ENCODE measurements at places on chromosomes 5 and 9. TPM values are rescaled to one million over a fixed set of nuclear protein-coding genes. Genes with fewer than 3 reads are reported as not detected.

SLC6A3 gene
- total RNA-seq = not detected

TAF11L5 gene
- total RNA-seq = not detected

PRELID2 gene
- 20.1 TPM for total RNA-seq

TRIM52 gene
- total RNA-seq = 7.6 TPM

TENT4A gene
- total RNA-seq = 39.8 TPM

FOXD4L6 gene
- 0.54 TPM for total RNA-seq

DTWD2 gene
- total RNA-seq = 5.2 TPM

DNA sequence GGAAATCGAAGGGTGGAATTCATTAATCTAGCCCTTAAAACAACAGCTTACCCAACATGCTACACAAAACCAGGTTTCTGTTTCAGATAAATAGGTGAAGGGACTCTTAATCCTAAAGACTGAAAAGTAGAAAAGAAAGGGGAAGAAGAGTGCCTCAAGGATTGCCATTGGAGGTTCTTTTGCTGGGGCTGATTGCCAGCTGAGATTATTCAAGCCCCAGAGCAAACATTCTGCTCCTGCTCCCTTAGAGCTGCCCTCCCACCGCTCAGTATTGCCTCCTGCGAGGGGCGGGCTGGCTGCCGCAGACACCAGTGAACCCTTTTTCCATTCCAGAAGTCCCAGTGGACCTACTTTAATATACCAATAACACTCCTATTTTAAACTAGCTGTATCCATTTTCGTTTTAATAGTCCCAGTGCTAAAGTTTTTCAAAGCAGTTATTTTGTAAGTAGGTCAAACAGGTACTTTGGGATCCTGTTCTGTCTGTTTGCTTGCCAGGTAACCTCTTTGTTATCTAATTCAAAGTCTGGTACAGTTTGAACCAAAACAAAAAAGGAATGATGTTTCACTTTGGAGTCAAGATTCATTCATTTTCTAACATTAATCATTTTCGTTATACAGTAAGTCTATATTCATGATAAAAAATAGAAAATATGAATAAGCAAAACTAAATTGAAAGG is 38.6 kb downstream of the HMGCS1 start:
- DNase-seq = no peak

DNA sequence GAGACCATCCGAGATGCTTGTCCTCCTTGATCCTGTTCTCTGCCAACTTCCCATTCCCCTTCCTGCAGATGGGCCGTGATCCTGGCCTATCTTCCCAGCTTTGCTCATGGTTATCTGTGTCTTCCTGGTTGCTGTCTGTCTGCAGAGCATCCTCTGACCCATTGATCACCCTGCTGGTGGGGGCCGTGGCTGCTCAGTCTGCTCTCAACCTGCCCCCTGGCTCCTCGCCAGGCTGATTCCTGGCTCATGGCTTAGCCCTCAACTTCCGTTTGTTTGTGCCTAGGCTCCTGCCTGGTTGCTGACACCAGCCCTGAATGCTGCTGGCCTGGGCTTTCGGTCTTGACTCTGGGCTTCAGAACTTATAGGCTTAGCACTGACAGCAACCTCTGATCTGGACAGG is 67.1 kb upstream of the SMIM15 start:
- no peak for DNase-seq

GRCh38 chr5:146653560-146653959 is 137.6 kb upstream of the GPR151 start:
- no peak for DNase-seq

- DNase-seq = no peak
Measured at GRCh38 chr5:53971131-53971530, 339.2 kb downstream of the ARL15 start.

DNA sequence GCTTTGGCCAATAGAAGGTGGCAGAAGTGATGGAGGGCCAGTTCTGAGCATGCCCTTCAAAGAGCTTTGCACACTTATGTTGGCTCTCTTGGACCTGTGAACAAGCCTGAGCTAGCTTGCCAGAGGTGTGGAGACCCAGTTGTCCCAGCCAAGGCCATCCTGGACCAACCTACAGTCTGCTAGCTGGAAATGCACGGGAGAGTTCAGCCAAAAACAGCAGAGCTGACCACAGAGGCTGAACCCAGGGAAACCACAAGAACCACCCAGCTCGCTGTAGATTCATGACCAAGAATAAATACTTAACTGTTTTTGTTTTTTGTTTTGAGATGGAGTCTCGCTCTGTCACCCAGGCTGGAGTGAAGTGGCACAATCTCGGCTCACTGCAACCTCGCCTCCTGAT is 65.4 kb upstream of the HAND1 start:
- no peak for DNase-seq

DNA sequence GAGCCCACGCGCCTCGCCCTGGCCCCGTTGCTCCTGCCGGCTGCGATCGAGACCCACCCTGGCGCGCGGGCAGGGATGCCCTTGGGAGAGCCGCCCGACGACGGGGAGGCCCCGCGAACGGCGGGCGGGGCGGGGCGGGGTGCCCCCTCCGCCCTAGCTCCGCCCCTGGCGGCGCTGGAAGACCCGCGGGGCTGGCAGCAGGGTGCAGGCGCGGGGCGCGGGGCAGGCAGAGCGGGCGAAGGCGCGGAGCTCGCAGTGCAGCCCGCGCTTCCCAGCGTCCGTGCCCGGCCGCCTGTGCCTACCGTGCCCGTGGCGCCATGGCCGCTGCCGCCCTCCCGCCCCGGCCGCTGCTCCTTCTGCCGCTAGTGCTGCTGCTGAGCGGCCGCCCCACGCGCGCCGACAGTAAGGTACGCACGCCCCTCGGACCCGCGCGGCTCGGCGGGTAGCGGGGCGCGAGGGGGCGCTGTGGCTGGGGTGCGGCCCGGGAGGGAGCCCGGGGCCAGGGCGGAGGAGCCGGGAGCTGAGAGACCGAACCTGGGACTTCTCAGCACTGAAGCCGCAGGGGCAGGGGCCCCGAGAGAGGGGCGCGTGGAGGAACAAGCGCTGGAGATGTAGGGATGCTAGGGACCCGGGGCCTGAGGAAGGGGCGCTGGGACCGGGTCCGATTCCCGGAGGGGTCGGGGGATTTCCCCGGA is at the start of gene OLFML2A:
TSS of gene OLFML2A (plus strand) at position 180 of the 695 bp plus-strand sequence. CDS start at position 318, 138 bp downstream.
- DNase-seq = no peak

DNA sequence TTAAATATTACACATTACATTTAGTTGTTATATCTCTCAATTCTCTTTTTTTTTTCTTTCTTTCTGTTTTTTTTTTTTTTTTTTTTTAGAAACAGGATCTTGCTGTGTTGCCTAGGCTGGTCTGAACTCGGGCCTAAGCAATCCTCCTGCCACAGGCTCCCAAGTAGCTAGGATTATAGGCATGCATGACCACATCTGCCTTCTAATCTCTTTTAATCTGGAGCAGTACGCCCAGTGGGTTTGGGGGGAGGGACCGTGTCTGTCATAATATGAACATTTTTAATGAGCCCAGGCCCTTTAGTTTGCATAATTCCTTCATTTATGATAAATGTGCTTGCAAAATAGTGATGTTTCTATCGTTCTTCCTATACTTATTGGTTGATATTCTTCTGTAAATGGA is 10.3 kb downstream of the RHOBTB3 start:
- no peak for DNase-seq

- no peak for DNase-seq
Measured at GRCh38 chr9:136521537-136521936, 24.3 kb downstream of the NOTCH1 start.

DNA sequence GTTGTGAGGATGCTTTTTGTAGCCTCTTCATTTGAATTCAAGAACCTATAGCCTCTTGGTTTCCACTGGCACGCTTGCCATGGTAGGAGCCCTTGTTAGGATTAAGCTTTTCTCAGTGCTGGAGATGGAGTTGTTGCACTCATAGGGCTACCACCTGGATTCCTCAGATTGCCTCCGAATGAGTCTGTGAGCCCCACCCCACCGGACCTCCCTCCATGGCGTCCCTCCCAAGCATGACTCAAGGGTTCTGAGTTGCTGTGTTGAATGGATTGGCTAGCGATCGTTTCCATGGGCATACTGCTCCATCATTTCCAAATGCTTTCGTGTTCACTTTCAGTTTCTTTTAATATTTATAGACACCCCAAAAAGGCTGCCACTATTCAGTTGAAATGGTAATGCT is 69.9 kb downstream of the DAPK1 start:
- no peak for DNase-seq

DNA sequence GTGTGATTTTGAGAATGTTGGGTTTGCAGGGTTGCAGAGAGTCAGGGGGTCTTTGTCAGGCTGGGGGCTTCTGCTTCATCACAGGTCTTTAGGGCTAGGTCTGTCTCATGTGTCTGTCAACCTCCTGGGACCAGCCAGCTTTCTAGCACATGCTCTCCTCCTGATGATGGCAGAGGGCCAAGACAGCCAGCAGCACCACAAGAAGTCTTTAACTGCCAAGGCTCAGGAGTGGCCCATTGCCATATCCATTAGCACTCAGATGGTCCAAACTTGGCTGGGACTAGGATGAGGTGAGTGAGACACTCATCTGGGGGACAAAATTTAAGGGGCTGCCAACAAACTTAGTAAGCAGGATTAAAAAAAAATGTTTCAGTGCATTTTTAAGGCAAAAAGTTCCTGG is 384.2 kb upstream of the CDH10 start:
- DNase-seq = no peak

- no peak for DNase-seq
Measured at GRCh38 chr5:62722360-62722759, 143.7 kb downstream of the LRRC70 start.

DNA sequence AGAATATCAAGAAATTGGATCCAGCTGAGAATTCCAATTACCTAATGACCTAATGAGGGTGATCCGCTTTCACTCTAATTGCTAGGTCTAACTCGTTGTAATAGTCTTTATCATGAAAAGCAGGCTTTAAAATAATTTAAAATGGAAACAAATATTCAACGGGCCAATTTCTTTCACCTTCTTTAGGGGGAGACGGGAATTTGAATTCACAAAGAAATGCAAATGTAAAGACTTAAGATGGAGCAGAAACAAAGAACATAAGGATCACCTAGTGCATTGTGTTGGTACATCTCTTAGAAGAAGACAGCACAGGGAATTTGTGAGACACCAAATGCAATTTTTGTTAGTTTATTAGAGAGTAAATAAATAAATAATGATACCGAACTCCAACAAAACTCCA is 1.5 kb upstream of the KCNN2 start:
- DNase-seq = no peak

DNA sequence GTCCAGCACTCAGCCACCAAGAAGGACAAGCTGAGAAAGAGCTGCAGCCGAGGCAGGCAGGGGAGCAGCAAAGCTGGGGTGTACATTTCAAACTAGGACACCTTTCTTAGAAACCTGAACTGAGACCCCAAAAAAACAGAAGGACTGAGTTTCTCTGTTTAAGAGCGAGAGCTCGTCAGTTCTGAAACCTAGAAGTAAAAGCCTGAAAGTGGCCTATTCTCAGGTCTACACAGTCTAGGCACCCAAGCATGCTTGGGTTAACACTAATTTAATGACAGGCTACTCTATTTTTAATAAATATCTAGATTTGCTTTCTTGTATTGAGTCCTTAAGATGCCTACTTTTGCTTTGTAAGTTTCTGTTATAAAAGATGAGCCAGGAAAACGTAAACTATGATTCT is 49.0 kb upstream of the TLE4 start:
- no peak for DNase-seq

GRCh38 chr5:78746021-78746770 is 97.6 kb upstream of the LHFPL2 start:
- DNase-seq = no peak

DNA sequence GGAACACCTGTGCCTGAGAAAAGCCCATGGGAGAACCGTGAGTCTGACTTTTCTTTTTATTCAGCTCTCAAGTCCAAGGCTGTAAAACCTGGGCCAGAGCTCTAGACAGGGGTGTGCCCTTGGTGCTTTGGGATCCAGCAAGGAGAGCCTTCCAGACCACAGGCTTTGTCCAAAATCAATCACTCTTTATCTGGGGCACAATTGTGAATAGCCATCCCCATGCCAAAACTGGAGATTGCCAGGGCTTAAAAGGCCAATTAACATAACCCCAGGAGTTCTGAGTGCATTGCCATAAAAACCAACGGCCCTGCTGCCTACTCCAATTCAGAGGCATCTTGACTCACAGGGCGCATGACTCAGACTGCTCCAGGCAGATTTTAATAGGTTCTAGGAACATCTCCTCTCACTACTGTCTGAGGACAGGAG is 391.8 kb downstream of the ARHGEF28 start:
- peak; percentile 73 for DNase-seq

Data from HCT116 (cell line).